ENCODE measurements at places on chromosomes 5 and 9. TPM values are rescaled to one million over a fixed set of nuclear protein-coding genes. Genes with fewer than 3 reads are reported as not detected.

GRCh38 chr9:100761276-100761802 is 183.5 kb downstream of the CAVIN4 start:
- no peak for DNase-seq

- no peak for DNase-seq
Observed at GRCh38 chr5:116864157-116864837, 289.7 kb upstream of the SEMA6A start.

- DNase-seq = no peak
Observed at GRCh38 chr5:3535414-3536211, 60.0 kb upstream of the IRX1 start.

GRCh38 chr9:77418226-77418625 is 229.9 kb downstream of the GNA14 start:
- no peak for DNase-seq

GRCh38 chr9:80883826-80884579 is 805.3 kb downstream of the TLE1 start:
- no peak for DNase-seq

Gene IL4
- total RNA-seq = 0.32 TPM

Gene CNTFR
- not detected for total RNA-seq

DNA sequence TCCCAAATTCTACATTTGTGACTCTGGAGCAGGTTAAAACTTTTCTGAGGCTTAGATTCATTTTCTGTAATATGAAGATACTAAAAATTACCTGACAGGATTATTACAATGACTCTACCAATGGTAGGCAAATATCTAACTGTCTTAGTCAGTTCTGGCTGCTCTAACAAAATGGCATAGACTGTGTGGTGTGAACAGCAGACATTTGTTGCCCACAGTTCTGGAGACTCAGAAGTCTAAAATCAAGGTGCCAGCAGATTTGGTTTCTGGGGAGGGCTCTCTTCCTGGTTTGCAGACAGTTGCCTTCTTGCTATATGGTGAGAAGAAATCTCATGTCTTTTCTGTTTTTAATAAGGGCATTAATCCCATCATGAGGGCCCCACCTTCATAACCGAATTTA is 245.1 kb downstream of the MAST4 start:
- no peak for DNase-seq

- DNase-seq = no peak
Observed at GRCh38 chr9:81408951-81409350, 280.4 kb downstream of the TLE1 start.

GRCh38 chr9:130465383-130466096 is 20.8 kb downstream of the ASS1 start:
- DNase-seq = no peak

DNA sequence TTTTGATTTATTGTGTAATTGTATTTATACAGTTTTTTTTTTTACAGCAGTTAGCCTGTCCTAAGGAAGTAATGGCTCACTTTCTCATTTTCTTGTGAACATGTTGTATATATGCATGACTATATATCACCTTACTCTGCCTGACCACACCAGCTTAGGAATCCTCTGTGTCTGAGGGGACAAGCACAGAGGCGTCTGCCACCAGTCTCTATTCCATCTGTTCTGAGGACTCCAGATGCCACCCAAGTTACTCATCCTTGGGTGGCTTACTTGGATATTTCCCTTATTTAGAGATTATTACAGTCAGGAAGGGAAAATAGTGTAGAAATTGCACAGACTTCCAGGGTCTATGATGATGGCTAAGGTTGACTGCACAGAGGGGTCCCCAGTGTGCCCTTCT is 256.3 kb upstream of the C9orf72 start:
- DNase-seq = no peak

Data from activated CD4-positive, alpha-beta T cell treated with anti-CD3 and anti-CD28 coated beads for 36 hours (primary cell).